NCI-H2227 treated with DMSO at 0.1 percent for 48 hours (cell line): ENCODE measurements at places on chromosomes 4 and X.

- DNase-seq: peak; percentile 43
Measured at GRCh38 chrX:112642349-112642748, 37.4 kb downstream of the LHFPL1 start.

DNA sequence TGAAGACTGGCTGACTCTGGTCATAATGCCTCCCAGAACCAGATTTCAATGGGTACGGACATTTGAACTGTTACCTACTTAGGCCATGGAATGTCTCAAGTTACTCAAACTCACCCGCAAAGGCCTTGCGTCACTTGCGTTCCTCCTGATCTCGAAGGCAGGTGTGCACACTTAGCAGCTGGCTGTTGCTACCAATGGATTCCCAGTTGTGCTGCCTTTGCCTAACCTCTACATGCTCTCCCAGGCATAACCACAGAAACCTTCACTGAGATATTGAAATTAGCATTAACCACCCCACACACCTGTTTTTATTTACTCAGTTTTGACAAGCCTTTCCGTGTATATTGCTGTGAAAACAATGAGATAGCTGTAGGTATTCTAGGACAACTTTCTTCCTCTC is 2.8 kb downstream of the ERVMER34-1 start:
- no peak for DNase-seq

- DNase-seq: no peak
Measured at GRCh38 chr4:79298484-79298883, 27.4 kb downstream of the NAA11 start.

DNA sequence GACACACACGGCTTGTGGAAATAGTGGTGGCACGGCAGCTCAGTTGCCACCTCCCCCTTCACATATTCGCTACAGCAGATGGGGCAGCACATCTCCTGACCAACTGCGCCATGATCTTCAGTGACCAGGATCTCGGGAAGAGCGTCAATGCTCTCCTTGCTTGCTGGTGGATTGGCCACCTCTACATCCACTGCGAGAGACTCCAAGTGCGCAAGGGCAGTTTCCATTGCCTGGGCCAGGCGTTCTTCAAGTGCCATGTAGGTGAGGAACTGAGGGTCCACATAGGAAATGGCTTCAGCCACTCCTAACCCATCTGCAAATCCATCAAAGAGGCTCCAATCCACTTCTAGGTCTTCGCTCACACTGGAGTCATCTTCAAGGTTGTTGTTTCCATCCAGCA is 3.9 kb downstream of the PJA1 start:
- no peak for DNase-seq

DNA sequence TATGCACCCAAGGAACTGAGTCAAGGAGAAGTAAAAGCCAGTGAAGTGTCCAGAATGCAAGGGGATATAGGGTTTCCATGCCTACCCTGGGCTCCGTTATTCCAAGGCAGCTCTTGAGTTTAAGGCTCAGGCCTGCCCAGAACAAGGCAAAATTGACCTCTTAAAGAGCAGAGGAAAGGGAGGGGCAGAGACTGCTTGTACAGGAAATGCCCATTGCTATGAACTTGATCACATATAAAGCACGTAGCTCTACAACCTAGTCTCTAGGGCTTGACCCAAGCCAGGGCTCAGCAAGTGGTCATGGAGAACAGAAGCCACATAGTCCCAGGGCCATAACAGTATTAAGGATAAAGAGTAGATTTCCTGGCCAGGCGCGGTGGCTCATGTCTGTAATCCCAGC is 58.2 kb upstream of the MSN start:
- no peak for DNase-seq

- no peak for DNase-seq
Measured at GRCh38 chr4:184751585-184751956, 17.7 kb upstream of the CENPU start.

GRCh38 chr4:29415771-29416170 is 1304.4 kb upstream of the PCDH7 start:
- DNase-seq: no peak

GRCh38 chrX:153245288-153245731 is 66.2 kb downstream of the MAGEA1 start:
- DNase-seq: no peak

- no peak for DNase-seq
Measured at GRCh38 chrX:136635235-136635634, 12.7 kb upstream of the CD40LG start.

DNA sequence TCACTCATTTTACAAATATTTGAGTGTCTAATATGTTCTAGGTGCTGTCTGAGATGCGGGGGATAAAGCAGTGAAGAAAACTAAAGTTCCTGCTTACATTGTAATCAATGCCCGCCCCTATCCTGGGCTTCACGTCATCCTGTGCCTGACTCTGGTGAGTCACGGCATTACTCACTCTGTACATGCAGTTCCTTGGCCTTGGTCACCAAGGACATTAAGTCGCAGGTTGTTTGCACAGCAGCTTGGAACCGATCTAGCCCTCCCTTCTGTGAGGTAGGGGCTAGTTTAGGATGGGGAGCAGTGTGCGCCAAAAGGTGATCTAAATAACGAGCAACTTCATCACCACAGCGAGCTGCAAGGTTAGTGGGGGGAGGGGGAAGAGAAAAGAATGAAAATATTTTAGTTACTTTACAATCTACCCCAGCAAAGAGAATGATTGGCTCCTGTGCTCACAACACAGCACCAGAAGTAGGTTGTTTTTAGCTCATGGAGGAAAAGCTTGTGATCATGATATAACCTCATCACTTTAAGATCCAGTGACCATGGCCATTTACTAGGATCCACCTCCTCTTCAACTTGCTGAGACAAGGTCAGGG is 48.0 kb upstream of the HDAC8 start:
- DNase-seq: no peak

DNA sequence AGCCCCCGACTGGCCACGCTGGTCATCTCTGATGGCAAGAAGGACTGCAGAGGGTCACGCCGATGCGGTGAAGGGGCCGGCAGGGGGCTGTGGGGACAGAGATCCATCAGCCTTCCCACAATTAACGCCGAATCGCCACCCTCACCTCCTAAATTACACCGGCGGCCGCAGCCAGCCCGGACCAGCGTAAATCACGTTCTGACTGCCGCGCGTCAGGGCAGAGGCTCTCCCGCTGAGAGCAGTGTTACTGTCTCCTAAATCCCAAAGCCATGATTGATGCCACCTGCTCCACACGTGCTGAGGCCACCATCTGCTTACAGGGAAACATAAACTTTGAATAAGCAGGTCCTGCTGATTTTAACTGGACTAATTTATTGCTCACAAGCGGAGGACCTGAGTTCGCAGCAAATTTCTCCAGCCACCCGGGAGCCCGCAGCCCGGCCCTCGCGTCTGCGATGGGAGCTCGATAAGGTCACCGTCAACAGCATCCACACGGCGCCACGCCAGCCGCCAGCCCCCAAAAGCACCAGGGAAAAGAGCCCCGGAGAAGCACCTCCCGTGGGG is 127.3 kb upstream of the NKX1-1 start:
- DNase-seq: peak; percentile 29
